Stimulated activated CD4-positive, alpha-beta T cell treated with anti-CD3 and anti-CD28 coated beads, Interleukin-1b, Interleukin-23, amount 100 ng/mL, for 1 hour (primary cell): ENCODE measurements at places on chromosomes 3 and 15.

DNA sequence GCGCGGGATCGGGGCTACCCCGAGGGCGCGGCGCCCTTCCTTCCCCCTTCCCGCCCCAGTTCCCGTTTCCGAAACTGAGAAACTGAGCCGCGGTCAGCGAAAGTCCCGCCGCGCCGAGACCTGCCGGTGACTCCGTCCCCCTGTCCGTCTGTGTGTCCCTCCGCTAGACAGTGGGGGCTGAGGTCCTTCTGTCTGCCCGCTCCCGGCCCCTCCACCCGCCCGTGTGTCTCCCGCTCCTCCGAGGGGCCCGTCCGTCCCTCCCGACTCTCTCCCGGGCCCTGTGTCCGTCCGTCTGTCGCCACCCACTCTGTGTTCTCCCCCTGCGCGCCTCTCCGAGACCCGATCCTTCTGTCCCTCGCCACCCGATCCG, 426 bp downstream of the PRKCD start:
- DNase-seq = no peak

GRCh38 chr3:115537669-115538068, 85.6 kb upstream of the GAP43 start:
- DNase-seq = no peak

- DNase-seq = no peak
Observed at GRCh38 chr15:85545185-85545584, 164.8 kb downstream of the AKAP13 start.

- no peak for DNase-seq
Observed at GRCh38 chr3:131807822-131808221, 227.0 kb downstream of the CPNE4 start.

DNA sequence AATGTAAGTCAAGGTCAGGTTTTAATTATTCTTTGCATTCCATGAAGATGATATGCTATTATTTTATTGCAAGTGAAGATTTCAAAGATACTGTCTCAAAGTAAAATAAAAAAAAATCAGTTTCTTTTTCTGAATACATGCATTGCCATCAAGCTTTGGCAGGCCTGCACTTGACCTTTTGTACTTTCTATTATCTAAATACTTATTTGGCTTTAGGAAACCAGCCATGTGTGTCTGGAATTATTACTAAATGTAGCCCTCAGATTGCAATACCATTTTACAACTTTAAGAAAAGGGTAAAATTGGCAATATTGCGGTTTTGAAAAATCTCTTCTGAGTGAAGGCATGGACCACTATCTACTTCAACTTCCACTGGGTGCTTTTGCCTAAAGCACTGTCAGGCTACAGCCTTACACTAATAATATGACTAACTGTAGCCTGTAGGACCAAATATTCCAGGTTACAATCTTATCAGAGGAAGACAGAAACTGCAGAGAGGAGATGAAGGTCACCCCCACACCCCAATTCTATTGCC, 349.4 kb upstream of the DCBLD2 start:
- no peak for DNase-seq

DNA sequence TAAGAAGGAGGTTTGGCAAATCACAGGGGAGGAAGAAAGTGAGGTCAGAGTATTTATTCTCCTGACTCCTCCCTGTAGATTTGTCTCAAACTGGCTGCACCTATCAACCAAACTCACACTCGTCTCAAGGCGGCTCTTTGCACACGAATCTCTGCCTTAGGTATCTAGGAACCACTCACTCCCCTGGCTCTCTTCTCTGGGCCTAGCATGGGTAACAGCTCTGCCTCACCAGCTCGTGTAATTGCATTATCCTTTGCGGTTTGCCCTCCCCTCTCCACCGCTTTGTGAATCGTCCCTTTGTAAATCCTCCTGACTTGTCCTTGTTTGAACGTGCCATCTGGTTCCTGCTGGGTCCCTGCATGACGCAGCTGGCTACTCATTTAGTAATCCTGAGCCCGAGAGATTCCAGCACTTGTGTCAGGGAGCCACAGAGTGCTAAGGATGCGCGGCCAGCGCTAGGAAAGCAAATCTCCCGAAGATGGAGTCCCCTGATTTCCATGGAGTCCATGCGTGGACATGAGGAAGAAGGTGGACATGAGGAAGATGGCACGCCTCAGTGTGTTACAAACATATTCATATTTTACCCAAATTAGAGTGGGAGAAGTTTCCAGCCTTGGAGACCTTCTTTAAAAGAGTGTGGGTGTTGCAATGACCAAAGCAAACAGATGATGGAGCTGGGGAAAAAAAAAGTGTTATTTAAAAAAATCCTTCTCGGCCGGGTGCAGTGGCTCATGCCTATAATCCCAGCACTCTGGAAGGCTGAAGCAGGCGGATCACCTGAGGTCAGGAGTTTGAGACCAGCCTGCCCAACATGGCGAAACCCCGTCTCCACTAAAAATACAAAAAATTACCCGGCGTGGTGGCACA, 26.7 kb downstream of the NRROS start:
- DNase-seq = no peak

DNA sequence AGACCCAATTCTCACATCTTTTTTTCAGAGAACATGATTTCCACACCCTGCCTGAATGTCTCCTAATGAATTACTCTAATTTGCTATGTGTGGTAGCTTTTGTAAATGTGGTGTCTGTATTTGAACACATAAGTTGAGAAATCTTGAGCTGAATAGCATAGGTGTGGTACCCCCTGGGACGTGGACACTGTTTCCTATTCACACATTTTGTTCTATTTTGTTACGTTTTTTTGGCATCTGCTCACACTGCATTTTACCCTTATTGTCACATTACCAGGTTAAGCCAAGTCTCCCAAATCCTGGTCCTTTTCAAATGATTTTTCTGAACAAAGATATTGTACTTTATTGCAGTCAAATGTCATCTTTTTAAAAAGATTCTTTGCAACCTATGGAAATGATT, 6.8 kb upstream of the MAPK6 start:
- DNase-seq = no peak

DNA sequence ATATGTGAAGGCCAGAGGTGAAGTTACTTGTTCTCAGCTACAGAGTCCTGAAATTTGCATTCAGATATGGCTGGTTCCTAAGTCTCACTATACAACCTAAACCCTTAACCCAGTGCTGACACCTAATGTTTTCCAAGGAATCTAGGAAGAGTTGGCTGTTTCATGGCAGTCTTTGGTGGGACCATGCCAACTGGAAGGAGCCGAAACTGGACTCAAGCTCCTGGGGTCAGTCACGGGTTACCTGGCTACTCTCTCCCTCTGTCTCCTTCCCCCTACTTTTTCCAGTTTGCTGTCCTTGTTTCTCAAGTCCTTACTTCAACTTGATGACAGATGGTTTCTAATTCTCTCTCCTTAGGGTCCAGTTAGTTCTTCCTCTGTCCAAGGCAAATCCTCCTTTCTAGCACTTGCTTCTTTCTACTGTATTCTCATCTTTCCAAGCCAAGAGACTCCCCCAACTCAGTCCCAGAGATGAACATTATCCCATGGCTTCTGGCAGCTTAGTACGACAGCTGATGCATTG, 88.6 kb upstream of the COL6A5 start:
- DNase-seq = no peak

GRCh38 chr3:67715971-67716370, 61.6 kb upstream of the SUCLG2 start:
- no peak for DNase-seq

DNA sequence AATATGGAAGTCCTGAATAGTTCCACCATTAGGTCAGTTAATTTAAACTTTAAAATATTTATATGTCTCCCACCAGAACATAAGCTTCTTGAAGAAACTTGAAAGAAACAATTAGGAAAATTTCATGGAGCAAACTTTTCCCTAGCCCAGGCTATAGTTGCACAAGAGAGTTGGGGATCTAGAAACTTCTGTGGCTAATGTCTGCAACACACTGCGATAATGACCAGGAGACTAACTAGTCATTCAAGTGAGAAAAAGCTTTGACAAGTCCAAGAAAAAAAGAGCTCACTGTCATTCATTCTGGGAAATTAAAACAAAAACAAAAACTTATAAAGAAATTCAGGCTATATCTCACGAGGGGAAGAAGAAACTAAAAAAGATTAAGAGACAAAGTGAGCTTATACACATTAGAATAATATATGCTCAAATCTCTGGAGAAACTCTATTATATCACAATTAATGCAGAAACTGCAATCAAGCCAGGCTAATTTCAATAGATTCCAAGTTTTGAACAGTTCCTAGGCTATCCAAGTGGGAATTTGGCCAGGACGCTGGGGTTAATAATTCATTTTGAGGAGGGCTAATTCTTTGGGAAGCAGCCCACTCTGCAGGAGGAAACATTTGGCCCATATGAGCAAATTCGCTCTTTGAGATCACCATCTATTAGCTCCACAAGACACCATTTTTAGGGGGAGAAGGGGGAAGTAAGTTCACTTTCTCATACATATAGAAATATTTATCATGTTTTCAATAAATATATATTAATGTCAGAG, 134.6 kb downstream of the MEIS2 start:
- DNase-seq = no peak

- no peak for DNase-seq
Observed at GRCh38 chr3:71703797-71704196, 21.4 kb downstream of the EIF4E3 start.

DNA sequence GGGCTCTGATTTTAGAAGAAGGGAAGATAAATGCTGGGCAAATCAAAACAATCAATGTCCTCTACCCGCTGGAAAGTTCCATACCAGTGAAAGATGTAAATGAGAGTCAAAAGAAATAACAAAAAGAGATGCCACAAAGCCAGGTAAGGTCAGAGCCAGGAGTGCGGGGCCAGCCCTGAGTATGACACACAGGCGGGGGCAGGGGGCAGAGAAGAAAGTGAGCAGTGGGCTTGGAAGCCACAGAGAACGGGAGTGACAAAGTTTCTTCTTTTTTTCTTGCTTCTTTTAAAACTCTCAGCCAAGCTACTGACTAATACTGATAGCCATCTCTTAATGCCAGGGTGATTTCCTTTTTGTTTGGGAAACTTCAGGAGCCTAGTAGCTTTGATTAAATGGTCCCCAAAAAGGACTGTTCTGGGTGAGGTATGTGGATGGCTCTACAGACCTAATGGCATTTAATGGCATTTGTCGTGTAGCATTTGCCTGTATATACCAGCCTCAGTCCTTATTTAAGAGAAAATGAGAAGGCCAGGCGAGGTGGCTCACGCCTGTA, 23.1 kb upstream of the TSEN2 start:
- no peak for DNase-seq

- DNase-seq = no peak
Observed at GRCh38 chr3:58379351-58380073, 46.8 kb downstream of the PXK start.

DNA sequence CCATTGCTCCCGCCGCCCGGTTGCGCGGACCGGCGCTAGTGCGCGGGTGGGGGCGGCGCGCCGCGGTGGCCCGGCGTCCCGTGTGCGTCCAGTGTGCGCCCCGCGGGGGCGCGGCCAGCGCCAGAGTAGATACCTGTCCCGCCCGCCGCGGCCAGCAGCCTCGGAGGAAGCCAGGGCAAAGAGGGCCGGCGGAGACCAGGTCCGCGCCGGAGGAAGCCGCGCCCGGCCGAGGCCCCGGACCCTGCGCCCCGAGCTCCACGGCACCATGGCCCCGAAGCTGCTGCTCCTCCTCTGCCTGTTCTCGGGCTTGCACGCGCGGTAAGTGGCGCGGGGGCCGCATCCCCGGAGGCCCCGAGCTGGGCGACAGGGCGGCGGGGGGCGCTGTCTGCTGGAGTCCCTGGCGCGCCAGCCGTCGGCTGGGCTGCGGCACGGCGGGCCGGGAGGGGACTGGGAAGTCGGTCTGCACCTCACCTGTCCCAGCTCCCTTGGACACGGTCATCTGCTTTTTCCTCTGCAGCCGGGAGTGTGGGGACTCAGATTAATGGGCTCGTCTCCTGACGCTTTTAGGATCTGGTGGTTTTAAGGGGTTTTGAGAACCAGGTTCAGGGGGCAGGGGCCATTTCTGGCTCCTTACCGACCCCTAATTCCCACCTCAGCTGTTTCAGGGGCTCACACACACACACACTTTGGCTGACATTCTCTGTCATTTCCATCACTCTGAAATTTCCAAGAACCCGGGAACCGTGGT, 464 bp downstream of the GABRG3 start:
- no peak for DNase-seq

- DNase-seq = no peak
Observed at GRCh38 chr3:57048052-57048671, 12.3 kb upstream of the SPATA12 start.

GRCh38 chr3:69370156-69370883, 15.6 kb downstream of the FRMD4B start:
- no peak for DNase-seq

DNA sequence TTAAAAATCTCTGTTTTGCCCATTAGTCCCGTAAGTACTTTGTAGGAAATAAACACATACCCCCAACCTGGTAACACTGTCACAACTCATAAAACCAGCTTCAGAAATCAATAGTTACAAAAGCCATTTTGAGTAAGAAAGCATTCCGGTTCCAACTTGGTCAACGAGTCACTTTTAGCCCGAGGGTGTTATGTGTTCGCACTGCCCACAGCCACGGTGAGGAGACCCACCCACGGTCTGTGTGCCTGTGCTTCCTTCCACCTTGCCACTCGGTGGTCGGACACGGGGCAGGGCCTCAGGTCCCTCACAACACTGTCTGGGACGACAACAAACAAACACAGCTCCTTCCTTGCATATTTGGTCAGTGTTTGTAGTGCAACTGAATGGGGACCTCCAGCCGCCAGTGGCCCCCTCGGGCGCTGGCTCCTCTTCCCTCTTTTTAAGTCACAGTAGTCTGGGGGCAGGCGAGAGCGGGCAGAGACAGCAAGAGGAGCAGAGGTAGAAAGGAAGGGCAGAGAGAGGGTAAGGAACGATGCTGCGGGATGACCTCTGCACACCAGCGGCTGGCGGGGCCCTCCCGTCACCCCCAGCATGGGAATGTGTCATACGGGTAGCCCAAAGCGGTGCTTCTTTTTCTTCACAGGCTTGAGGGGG, 5.2 kb upstream of the MUSTN1 start:
- DNase-seq = no peak

- no peak for DNase-seq
Observed at GRCh38 chr15:78047761-78048627, 29.5 kb downstream of the TBC1D2B start.

GRCh38 chr3:105829871-105830622, 38.8 kb downstream of the CBLB start:
- DNase-seq = no peak

DNA sequence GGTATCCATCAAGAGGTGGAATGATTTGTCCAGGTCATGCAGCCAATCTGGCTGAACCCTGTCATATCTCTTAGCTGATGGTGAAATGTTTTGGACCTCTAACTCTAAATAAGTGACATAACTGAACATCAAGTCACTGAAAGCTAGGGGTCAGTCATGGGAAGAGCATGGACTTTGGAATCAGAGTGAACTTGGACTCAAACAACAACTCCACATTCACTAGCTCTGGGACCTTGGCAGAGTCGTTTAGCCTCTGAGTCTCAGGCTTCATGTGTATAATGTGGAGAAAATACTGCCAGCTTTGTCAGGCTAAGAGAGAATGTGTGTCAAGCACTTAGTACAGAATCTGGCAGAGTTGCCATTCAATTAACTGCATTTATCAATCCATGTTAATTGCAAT, 557.8 kb upstream of the CFAP20DC start:
- no peak for DNase-seq

DNA sequence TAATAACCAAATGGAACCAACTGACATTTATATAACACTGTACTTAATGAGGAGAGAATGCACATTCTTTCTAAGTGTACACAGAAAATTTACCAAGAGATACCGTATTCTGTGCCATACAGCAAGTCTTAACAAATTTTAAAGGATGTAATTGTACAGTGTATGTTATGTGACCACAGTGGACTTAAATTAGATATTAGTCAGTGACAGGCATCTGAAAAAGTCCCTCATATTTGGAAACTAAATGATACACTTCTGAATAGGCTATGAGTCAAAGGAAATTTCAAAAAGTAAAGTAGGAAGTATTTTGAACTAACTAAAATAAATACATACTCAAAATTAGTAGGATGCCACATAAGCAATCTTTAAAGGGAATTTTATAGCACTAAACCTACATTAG, 59.6 kb upstream of the P3H2 start:
- no peak for DNase-seq
